ENCODE measurements at places on chromosomes 11 and 22.

- DNase-seq, result no peak
Measured at GRCh38 chr11:22860241-22860640, at the start of gene CCDC179. Gene CCDC179, minus strand, starts transcription at chr11:22860474. Its CDS starts 53 bp downstream, at chr11:22860421.

- DNase-seq, result no peak
Measured at GRCh38 chr11:60455531-60456042, at the start of gene MS4A1. Gene MS4A1, plus strand, starts transcription at chr11:60455847. Its CDS starts 6,528 bp downstream, at chr11:60462375.

DNA sequence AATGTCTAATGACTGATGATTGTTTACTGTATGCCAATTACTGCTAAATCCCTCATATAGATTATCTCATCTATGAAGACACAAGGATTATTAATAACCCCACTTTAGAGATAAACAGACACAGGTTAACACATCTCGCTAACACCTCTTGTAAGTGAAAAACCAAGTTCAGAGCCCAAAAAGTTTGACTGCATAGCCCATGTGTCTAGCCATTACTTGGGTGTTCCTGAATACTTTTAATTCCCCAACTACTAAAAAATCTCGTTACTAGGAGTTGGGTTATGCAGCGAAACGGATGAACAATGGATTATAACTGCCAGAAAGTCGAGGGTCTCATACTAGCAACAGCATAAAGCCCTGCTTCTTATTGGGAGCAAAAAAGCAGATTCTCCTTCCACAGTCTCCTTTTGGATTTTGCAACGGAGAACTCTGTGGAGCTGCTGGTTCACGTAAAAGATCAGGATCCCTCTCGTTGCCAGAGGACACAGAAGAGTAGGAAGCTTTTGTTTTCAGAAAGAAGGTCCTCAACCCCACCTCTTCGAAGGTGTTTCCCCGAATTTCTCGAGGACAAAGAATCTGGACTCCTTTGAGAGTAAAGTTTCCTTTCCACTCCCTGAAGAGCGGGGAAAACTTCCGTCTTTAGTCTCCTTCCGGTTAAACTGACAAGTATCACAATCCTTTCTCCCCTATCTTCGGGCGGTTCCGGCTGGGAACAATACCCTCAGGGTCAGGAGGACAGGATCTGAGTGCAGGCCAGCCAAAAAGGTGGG lies 979 bp downstream of the ZBED5 start:
- DNase-seq, result no peak

- DNase-seq, result no peak
Measured at GRCh38 chr11:86577644-86578636, 94.5 kb downstream of the ME3 start.

DNA sequence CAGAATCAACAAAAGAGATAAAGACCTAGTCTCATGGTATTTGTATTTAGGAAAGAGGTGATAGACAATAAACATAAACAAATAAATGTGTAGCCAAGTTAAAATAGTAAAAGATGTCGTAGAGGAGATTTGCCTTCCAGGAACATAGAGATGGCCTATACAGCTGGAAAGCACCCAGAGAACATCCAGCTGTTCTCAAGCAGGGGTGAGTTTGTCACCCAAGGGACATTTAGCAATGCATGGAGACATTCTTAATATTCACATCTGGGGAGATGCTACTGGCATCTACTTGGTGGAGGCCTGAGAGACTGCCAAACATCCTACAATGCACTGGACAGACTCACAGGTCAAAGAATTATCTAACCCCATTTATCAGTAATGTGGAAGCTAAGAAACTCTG lies 88.3 kb downstream of the C11orf87 start:
- no peak for DNase-seq

- DNase-seq, result no peak
Measured at GRCh38 chr11:1889941-1890855, 1.5 kb downstream of the PRR33 start.

GRCh38 chr11:2794968-2795322 lies 90.6 kb downstream of the CDKN1C start:
- no peak for DNase-seq

- no peak for DNase-seq
Measured at GRCh38 chr11:119049081-119049480, 7.9 kb downstream of the HYOU1 start.

GRCh38 chr11:1966531-1966930 lies 19.4 kb downstream of the MRPL23 start:
- DNase-seq, result no peak

GRCh38 chr11:113110046-113110445 lies 148.8 kb downstream of the NCAM1 start:
- no peak for DNase-seq

DNA sequence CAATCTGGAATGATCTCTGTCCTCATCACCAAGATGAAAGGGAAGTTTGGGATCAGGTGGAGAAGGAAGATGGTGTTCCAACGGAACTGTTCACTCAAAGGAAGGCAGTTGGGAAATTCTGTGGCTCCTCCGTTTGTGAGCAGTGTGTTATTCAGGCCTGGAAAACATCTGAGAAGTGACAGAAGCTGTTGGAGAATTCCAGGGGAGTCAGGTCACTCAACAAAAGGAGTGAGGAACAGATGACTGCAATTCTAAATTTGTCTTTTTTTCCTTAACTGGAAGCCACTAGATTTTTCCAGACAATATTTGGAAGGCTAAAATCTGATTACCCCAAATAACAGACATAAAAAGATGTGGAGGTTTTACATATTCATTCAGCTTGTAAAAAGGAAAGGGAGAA lies 107.8 kb downstream of the CD44 start:
- DNase-seq, result no peak

GRCh38 chr11:83437939-83438338 lies 151.8 kb upstream of the CCDC90B start:
- no peak for DNase-seq

DNA sequence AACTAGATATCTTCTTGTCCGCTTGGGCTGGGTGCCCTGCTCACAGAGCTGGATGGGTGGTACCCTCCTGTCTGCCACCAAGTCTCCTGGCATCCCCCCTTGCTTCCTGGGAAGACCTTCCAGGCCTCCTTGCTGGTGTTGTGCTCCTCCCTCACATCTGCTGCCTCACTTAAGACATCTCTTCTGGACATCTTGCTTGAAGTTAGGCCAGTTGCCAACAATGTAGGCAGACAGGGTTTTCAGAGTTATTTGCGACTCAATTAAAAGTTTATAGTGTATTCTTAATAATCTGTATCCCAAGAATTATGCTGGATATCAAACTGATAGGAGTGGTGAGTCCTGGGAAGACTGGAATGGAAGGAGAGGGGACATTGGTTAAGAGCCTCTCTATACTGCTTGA lies 64.0 kb upstream of the TNRC6B start:
- DNase-seq, result no peak

DNA sequence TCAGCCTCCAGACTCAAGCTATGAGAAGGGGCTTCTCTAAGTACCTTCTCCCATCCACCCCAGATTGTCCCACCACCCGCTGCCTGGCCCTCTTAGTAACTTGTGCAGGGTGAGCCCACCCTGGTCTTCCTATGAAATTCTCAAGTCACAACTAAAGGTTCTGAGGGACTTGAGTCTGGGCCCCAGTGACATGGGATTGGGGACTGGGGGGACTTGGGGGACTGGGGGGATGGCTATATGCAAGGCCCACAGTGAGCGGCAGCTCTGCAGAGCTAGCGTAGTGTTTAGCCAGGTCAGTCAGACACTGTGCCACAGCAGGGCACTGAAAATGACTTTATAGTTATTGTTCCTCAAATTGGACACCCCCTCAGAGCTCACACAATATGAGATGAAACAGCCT lies 622.3 kb upstream of the CADM1 start:
- no peak for DNase-seq

- no peak for DNase-seq
Measured at GRCh38 chr22:45507798-45508197, 5.1 kb downstream of the FBLN1 start.

- DNase-seq, result no peak
Measured at GRCh38 chr11:4134806-4135205, 40.2 kb downstream of the RRM1 start.

DNA sequence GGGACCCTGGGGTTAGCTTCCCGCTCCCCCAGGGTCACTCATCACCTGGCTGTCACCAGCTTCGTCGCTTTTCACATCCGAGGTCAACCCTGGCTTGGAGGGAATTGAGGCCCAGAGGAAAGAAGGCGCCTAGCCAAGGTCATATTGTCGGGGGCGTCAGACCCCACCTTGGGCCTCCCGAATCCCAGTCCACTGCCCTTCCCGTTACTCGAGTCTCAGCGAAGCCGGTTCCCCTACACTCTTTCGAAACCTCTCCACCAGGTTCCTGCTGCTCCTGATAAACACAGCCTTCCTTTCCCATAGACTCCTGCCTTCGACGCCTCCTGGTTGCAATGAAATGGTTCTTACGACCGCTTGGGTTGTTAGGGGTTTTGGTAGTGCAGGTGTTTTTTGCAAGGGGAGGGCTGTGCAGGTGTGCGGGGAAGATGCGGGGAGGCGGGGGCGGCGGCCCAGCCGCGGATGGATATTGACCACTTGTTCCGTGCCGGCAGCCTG lies 642 bp downstream of the NAA40 start:
- DNase-seq, result no peak

Data from DND-41 (cell line).